NCI-H2107 (cell line): ENCODE measurements at places on chromosomes 3 and 15.

DNA sequence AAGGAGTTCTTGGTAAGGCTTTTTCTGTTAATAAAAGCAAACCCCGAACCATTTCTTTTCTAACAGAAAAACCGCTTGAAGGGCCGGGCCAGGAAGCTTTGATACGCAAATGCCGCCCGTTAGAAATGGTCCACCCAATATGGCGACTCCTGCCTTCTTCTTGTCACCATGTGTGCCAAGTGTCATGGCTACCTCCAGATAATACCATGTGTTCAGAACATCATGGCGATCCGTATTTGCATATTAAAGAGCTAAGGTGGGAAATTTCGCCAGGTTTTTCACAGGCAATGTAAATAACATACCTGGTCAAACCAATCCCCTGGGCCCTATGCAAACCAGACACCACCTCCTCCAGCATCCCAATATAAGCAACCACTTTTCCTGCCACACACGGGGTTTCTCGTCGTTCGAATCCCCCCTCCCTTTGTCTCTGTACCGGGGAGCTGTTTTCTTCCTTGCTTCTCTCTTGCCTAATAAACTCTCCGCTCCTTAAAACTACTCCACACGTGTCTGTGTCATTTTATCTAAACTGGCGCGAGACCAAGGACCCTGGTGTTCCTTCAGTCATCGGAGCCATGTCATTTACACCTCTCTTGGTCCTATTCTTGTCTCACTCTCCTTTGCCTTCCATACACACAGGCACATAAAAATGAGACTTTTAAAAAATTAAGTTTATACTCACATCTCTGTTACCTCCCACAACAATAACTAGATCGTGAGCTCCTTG lies 34.5 kb downstream of the NCEH1 start:
- no peak for DNase-seq

- DNase-seq, result no peak
Measured at GRCh38 chr3:25396686-25397085, 31.4 kb upstream of the RARB start.

- DNase-seq, result no peak
Measured at GRCh38 chr3:157819270-157820156, 286.7 kb downstream of the SHOX2 start.

GRCh38 chr3:179719048-179719734 lies 66.4 kb downstream of the USP13 start:
- DNase-seq, result no peak

- DNase-seq, result no peak
Measured at GRCh38 chr3:192246847-192247559, 480.3 kb downstream of the FGF12 start.
